Stimulated activated CD4-positive, alpha-beta T cell treated with anti-CD3 and anti-CD28 coated beads, Interleukin-1b, Interleukin-23, amount 100 ng/mL, for 1 hour (primary cell): ENCODE measurements at places on chromosomes 2 and 18.

DNA sequence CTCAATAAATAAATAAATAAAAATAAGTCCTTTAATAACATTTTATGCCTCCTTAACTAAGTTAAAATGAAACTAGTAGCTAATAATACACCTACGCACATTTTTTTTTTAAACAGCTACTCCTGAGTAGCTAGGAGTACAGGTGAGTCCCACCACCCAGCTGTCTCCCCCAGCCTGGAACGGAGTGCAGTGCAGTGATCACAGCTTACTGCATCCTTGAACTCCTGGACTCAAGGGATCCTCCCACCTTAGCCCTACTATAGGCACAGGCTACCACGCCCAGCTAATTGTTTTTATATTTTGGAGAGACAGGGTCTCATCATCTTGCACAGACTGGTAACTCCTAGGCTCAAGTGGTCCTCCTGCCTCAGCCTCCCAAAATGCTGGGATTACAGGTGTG lies 28.4 kb downstream of the YWHAQ start:
- DNase-seq: no peak

GRCh38 chr18:9103376-9103873 lies 926 bp downstream of the NDUFV2 start:
- no peak for DNase-seq

- DNase-seq: no peak
Observed at GRCh38 chr2:150878356-150878755, 383.3 kb downstream of the RBM43 start.

DNA sequence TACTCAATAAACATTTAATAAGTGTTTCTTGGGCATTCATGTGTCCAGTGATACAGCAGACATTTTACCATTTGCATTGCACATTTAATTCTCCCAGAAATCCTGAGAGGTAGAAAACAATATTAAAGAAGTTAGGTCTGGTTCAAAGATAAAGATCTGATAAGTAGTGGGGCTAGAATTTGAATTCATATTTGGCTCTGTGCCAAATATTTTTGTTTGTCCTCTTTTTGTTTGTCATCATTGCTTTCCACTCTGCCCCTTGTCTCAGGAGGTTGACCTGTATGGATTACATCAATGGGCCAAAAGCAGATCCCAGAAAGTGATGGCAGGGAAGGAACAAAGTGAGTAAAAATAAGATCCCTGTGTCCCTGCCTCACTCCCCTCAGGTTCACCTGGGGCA lies 441.9 kb upstream of the PKDCC start:
- DNase-seq: no peak

- DNase-seq: no peak
Observed at GRCh38 chr2:130829015-130829414, 7.7 kb upstream of the ARHGEF4 start.

DNA sequence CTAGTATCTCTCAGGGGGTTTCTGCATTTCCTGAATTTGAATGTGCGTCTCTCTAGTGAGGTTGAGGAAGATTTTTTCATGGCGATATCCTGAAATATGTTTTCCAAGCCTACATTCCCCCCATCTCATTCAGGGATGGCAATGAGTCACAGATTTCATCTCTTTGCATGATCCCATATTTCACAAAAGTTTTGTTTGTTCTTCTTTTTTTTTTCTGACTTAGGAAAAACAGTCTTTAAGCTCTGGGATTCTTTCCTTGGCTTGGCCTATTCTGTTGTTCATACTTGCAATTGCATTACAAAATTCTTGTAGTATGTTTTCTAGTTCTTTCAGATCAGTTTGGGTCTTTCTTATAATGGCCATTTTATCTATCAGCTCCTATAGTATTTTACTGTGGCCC lies 136.5 kb downstream of the DSEL start:
- no peak for DNase-seq

- DNase-seq: no peak
Observed at GRCh38 chr18:50315100-50315871, 27.8 kb upstream of the CXXC1 start.

DNA sequence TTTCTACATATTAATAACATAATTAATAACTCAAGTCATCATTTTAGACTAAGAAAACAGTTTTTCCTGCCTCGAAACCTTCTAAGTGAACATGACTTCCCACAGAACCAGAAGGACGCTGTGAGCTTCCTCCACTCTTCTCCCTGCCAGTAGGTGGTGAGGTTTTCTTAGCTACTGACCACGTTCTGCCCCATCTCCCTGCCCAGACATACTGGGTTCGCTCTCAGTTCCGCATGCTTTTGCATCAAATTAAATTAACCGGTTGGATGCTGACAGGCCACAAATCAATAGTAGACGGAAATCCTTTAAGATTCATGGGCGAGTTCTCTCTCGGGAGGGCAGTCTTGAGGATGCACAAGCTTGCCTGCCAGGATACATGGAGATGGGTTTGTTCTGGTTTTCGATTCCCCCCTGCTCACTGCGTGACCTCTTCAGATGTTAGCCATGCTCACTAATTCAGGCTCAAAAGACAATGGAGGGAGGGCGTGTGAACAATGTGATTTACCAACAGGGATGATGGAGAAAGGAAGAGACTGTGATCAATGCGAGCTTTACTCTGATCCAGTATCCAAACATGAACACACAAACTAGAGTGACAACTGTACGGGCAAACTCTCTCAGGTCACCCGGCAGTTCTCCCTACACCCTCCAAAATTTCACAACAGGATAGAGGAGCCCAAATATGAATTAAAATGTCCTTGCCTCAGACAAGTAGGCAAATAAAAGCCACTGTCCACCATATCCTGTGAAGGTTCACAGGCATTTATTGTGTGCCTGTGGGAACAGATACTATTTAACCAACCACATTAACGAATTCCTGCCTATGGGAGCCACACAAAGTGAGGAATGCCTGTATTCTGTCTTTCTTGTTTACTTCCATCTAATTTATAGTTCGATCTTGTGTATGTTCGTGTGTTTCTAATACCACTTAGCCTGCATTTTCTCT lies 375.7 kb downstream of the EIPR1 start:
- DNase-seq: no peak

DNA sequence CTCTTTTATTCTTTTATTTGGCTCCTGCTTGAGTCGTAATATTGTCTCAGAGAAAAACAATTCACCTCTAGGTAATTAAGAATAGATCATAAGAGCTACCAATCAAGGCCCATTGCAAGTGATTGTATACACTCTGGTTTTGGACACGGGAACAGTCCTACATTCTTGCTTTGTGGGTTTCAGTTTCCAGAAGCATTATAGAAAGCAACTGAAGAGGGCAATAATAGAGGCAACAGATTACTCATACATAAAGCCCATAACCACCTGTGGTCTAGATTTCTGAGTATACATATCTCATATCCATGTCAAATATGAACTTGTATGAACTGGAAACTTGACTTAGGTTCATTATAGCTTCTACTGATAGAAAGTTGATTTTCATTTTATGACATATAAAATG lies 65.4 kb downstream of the DIS3L2 start:
- no peak for DNase-seq

- DNase-seq: no peak
Observed at GRCh38 chr18:59466980-59467379, 107.9 kb upstream of the LMAN1 start.

DNA sequence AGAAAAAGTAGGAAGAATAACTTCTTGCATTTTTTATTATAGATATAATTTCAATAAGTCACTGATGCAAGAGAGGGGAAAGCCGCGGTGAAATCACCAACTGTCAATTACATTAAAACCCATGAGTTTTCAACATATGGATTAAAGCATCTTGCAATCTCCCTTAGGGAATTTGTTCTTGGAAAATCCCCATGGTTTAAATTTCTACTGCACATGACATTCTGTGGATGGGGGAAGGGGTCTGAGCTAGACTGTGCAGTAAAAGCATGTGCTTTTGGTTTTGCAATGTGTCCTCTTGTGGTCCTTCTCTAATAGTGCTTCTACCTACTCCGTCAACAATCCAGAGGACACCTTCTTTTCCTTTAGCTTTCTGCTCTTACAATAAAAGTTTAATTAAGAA lies 894.0 kb downstream of the DCDC2C start:
- no peak for DNase-seq

GRCh38 chr2:78561876-78562275 lies 463.6 kb upstream of the REG3G start:
- no peak for DNase-seq

DNA sequence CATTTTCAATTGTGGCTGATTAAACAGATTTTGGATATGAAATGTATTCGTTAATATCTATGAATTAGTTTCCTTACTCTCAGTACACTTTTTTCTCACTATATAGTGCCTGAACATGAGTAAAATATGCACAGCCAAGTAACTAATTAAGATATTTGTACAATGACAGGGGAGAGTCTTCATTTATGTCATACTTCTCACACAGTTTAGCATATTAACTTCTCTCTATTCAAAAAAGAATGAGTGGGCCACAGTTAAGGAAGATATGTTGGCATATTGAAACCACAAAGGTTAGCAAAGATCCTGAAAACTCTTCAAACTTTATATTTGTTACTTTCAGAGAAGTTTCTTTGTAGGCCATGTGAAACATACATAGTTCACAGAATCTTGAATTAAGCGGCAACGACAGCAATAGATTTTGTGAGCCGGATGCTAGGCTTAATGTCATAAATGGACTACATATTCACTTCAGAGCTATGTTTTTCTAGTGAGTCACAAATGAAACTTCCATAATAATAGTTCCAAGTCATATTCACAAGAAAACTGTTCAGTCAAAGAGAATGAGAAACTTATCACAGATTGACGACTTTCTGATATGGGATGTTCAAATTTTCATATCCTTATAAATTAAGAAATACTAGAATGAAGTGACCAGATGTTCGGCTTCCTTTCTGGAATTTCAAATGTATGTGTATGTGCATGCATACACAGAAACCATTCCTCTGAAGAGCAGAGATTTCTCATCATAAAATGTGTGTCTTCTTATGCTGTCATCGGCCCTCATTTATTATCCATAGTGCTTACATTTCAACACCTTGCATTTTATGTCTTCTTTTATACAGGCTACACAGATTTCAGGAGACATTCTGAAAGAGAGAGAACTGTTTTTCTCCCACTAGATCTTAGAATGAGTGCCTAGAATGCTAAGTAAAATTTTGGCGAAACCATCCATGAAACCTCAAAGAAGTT lies 584.0 kb downstream of the SATB2 start:
- DNase-seq: no peak
